Breast epithelium (tissue), 4 donors: ENCODE measurements at places on chromosomes 6 and 20. TPM values are rescaled to one million over a fixed set of nuclear protein-coding genes. Genes with fewer than 3 reads are reported as not detected.

Gene CYP24A1
- not detected for total RNA-seq

Gene VSX1
- 0.44 TPM for total RNA-seq

Gene TMEM151B
- total RNA-seq = 0.15 TPM

Gene TSHZ2
- 59.6 TPM for total RNA-seq

Gene FRS3
- total RNA-seq = 4.3 TPM
